ENCODE measurements at places on chromosomes 3 and 15.

- peak; percentile 73 for DNase-seq
These were observed 48.2 kb upstream of the PHLDB2 start for GRCh38 chr3:111810909-111811308.

DNA sequence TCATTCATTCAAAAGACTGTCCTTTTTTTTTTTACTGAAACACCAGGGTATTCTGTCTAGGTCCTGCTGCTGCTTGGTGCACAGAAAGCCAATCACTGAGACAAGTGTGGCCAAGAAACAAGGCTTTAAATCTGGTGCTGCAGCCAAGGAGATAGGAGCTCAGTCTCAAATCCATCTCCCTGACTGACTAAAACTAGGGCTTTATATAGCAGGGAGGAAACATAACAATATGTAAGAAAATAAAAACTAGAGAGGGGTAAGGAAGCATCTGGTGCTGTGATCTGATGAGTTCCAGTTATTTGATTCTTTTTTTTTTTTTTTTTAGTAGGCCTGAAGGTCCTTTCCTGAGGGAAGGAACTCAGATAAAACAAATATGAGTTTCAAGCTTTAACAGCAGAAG lies 139.8 kb downstream of the ATG7 start:
- no peak for DNase-seq

DNA sequence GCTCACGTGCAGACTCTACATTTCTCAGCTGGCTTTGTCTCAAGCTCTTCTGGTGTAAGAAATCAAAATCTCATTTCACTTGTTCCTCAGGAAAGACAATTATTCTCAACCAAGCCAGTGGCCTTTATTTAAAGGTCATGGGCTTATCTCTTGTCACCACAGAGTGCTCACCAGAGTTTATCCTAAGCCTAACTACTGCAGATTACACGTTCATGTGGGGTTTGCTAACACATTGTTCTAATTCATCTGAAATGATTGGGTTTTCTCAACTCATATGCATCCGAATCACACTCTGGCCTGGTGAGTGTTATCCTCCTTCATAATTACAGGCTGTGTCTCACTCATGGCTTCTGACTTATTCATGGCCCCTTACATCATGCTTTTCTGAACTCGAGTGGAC lies 83.3 kb upstream of the TSC22D2 start:
- DNase-seq, result no peak

DNA sequence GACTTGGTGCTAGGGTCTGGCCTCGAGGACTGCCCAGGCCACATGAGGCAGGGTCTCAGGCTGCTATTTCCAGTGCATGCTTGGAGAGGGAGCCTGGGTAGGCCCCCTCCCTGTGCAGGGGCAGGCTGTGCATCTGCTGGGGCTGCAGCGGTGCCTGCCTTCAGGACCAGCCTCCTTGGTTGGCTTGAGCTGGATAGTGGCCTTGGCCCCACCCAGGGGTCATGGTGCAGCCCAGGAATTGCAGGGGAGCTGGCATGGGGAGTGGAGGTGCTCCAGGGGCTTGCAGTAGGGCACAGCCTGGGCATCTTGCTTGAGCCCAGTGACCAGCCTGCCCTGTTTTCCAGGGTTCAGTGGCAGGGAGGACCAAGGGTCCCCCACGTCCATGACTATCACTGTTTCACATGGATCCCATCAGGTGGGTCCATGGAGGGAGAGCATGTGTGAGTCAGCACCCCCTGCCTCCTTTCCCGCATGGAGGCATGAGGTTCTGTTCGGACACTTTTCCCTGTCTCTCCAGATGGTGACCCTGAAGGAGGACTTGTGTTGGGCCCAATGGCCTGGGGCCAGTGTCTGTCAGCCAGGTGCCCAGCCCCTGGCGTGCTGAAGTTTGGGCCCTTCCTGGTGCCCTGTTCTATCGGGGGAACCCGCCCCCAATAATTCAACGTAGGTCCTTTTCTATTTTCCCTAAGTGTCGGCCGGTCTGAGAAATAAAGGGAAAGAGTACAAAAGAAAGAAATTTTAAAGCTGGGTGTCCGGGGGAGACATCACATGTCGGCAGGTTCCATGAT lies 218.6 kb downstream of the SNRPN start:
- no peak for DNase-seq

GRCh38 chr3:63202529-63202928 lies 75.6 kb upstream of the SYNPR start:
- no peak for DNase-seq

DNA sequence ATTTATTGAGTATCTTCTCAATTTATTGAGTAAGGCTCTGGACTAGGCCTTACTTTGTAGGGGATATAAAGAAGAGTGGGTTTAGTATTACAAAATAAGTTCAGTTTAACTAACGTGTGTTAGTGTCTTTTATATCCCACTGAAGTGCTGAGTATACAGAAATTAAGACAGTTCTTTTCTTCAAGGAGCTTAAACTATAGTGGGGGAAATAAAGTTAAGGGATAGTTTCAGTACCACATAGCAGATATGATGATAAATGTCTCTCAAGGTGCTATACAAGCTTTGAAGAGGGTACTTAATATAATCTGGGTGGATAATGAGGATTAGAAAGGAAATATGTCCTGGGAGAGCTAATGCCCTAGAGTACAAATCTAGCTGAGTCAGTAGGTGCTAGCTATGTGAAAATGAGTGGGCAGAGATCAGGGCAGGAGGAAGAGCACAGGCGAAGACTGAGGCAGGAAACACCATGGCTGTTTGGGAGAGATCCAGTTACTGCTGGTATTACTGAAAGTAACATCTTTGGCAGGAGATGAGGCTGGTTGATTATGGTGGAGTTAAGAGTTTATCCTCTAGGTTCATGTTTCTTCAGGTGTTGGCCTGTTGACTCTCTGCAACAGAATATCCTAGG lies 46.0 kb downstream of the TEX9 start:
- DNase-seq, result no peak

- no peak for DNase-seq
These were observed 1.9 kb downstream of the RUBCN start for GRCh38 chr3:197734667-197735318.

DNA sequence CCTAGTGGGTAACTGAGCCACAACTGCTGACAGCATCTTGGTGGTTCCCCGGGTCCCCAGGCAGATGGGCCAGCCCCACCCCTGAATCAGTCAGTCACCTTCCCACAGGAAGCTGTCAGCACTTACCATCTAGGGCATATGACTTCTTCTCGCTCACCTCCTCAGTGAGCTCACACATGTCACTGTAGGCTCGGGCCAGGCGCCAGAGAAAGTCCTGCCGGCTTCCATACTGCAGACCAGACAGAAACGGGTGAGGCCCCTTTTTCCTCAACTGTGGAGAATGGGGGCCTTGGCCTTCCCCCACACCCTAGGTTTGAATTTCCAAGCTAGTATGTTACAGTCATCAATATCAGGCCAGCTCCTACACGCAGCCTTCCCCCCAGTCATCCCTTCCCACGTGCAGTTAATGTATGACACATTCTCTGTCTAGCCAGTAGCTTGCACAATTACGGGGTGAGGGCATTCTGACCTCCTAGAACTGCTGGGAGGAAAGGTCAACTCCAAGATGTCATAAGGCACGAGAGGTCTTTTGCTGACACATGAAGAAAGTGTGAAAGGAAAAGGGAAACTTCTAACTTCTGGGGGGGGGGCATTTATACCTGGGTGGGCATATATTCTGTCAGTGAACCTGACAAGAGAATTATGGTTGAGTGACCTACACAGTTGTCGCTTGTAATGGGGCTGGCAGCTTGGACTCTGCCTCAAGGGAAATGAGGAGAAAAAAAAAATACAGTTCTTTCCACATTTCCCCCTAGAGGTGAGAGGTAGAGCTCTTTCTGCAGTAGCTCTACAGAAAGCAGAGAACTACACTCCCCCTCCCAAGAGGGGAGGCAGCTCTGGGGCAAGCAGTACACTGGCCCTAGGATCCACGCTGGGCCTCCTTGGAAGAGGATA lies 10.9 kb downstream of the RMDN3 start:
- no peak for DNase-seq

- DNase-seq, result no peak
These were observed 99.0 kb downstream of the ZPLD1 start for GRCh38 chr3:102533784-102534183.

- DNase-seq, result no peak
These were observed 14.7 kb downstream of the SEMA3F start for GRCh38 chr3:50169858-50170257.

DNA sequence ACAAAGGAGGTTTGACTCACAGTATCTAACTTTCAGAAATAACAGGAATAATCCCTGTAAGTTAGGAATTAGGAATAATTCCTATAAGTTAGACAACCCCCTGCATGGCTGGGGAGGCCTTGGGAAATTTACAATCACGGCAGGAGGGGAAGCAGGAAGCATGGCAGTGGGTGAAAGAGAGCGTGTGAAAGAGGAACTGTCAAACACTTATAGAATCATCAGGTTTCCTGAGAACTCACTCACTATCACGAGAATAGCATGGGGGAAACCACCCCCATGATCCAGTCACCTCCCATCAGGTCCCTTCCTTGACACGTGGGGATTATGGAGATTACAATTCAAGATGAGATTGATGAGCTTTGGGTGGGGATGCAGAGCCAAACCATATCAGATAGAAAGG lies 385.5 kb downstream of the IL20RB start:
- DNase-seq, result no peak

- peak; percentile 95 for DNase-seq
These were observed 65.4 kb downstream of the AQP9 start for GRCh38 chr15:58203537-58203936.

DNA sequence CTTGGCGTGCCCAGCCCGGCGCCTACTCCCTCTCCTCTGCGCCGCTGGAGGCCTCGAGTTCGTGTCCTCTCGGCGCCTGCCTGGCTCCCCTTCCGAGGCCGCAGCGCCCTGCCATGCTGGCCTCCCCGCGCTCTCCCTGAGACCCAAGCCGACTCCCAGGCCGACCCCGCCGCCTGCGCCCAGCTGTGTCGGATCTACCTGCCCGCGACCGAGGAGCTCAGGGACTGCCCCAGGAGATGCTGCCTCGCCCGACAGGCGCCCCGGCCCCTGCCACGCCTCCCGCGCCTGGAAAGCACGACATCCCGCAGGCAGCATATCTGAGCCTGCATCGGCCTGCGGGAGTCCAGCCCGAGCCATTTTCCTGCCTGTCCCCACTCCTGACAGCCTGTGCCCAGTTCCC lies 16.1 kb downstream of the PAQR9 start:
- DNase-seq, result no peak

- no peak for DNase-seq
These were observed 85.1 kb upstream of the SAMMSON start for GRCh38 chr3:69914395-69914794.

DNA sequence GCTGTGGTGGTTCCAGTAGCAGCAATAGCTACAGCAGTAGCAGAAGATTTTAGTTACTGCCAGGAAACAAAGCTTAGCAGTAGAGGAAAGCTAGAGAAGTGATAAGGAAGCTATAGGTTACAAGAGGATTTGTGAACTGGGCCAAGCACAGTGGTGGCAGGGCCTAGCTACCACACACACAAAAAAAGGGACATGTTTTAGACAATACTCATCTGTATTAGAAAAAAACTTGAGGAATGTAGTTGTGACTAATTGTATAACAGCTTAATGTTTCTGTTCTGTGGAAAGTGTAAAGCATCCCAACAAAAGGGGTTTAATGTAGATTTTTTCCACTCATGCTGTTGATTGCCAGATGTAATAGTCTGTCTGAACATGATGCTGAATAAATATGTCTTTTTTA lies 29.9 kb upstream of the PFN2 start:
- no peak for DNase-seq

DNA sequence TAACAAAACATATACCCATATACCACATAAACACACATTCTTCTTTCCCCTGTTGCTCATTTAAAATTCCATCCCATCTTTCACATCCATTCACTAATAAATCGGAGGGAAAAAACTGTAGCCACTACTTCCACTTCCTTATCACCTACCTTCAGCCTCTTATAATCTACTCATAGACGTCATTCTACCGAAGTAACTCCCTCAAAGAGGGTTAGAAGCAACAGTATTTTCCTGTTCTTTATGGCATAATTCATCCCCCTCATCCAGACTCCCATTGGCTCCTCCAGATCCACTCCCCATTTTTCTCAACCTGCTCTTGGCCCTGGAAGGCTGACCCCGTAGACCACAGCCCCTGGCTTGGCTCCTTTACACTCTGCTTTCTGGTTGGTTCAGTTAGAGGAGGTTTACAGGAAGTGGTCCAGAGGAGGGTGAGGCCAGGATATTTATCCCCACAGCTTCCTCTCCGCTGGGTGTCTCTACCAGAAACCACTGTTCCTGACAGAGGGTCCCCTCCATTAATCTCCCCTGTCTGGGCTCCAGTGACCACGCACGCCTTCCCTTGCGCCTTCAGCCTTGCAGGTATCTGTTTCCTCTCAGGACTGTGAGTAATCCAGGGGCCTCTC lies 46.3 kb downstream of the FMN1 start:
- DNase-seq, result no peak

DNA sequence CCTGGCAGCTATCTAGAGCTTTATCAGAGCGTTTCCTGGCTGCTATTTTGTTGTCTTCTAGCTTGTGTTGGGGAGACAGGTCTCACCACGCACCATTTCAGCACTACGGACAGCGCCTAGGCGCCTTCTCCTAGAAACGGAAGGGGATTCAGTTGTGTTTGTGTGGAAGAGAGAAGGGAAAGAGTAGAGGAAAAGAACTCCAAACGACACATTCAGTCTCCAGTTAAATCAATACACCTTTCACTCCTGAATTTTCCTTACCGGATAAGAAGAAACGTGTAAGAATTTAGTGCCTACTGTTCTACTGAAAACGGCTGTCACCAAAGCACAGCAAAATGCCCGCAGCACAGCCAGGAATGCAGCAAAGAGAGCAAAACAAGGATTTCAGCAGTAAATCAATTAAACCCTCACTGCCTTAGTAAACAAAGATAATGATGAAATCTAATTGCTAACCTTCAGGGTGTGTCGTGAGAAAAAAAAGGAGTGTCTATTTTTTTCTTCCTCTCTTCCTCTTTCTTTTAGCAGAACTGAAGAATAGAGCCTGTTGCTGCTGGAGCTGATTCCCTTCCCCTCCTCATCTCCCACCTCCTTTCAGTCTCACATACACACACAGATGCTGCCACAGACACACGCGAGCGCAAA lies 412 bp upstream of the CTXN2 start:
- no peak for DNase-seq

- no peak for DNase-seq
These were observed 492 bp downstream of the MORF4L1 start for GRCh38 chr15:78872972-78873792.

DNA sequence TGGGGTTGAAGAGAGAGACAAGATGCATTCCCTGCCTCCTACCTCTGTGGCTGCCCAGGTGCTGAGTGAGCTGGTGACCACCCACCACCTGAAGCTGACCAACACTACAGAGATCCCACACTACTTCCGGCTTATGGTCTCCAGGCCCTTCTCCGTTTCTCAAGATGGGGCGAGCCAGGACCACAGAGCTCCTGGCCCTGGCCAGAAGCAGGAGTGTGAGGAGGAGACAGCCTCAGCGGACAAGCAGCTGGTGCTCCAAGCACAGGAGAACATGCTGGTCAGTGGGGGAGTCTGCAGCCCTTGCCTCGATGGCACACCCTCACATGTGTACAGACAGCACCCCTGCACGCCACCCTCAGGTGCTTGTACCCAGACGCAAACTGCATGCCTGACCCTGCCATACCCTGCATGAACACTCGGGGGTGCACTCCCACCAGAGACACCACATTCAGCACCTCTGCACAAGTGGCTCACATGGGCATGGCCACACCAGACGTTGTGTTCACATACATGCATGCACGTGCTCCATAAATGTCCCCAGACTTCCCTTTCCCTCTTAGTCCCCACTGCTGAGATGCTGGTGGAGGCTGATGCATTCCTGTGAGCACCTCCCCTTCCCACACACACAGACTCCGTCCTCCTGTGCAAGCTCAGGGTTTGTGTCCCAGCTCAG lies 19.0 kb downstream of the ACAA1 start:
- DNase-seq, result no peak

GRCh38 chr3:100984308-100984707 lies 8.9 kb downstream of the ABI3BP start:
- DNase-seq, result no peak
